Fibroblast of villous mesenchyme (primary cell): ENCODE measurements at places on chromosomes 4 and X. TPM values are rescaled to one million over a fixed set of nuclear protein-coding genes. Genes with fewer than 3 reads are reported as not detected.

- no peak for DNase-seq
Measured at GRCh38 chrX:110987292-110987691, 108.7 kb upstream of the PAK3 start.

DNA sequence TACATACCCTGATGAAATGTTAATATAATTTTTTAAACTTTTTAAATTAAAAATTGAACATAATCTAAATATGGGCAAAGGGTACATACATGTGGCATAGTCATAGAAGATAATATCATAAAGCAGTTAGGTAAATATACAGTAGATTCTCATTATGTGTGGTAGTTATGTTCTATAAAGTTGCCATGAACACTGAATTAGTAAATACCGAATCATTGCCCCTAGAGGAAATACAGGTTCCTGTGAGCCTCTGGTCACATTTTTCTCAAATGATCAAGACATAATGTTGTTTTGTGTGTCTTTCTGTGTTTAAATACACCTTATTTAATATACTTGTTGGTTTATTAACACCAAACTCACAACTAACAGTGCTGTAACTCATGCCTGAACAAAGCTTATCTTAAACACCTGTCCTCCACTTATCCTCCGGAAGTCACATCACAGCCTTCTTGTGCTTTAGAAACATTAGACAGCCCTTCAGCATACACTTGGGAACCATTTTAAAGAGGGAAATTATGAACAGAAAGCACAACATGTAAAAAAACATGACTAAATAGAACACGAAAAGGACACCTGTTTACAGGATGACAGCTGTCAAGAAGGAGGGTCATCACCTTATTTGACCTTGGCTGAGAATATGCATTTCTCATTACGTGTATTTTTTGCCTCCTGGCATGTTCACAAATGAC is 169.4 kb upstream of the NAP1L5 start:
- no peak for DNase-seq

DNA sequence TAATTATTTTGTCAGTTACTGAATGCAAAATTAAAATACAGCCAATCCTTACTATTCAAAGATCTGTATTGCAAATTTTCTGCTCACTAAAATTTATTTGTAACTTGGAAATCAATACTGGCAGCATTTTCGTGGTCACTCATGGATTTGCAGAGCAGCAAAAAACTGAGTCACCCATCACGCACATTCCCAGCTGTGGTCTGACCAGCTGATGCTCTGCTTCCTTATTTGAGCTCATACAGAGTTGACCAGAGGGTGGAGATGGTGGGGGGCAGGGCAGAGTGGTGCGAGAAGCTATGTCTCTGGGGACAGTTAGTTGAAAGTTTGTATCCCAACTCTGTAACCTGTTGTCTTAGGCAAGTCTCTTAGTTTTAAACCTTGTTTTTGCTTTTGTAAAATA is 214.8 kb downstream of the SPCS3 start:
- peak; percentile 74 for DNase-seq

DNA sequence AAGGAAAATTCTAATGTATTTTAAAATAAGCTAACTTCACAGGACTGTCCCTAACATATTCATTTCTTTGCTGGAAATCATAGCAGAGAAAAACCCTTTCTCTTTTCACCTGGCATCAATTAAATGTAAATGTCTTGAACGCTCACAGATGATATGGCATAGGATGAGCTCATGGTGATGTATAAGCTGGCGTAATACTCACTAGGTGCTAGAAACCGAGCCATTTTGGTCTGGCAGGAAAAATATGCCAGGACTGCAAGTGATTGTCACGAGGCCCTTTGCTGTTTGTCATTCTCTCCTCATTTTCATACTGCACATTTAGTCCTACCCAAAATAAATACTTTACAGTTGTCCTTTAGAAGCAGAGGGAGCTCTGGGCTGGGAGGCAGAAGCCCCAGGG is 222.7 kb upstream of the LNX1 start:
- no peak for DNase-seq

- DNase-seq, result peak; percentile 53
Measured at GRCh38 chrX:47143894-47144625, 442 bp downstream of the NDUFB11 start.

- no peak for DNase-seq
Measured at GRCh38 chrX:130395341-130395740, 6.4 kb upstream of the RBMX2 start.

- no peak for DNase-seq
Measured at GRCh38 chr4:147923854-147924253, 192.0 kb downstream of the ARHGAP10 start.

GRCh38 chrX:9164533-9165426 is 130.9 kb upstream of the FAM9B start:
- peak; percentile 51 for DNase-seq

- DNase-seq, result peak; percentile 45
Measured at GRCh38 chrX:40094900-40095582, 2.7 kb downstream of the BCOR start.

DNA sequence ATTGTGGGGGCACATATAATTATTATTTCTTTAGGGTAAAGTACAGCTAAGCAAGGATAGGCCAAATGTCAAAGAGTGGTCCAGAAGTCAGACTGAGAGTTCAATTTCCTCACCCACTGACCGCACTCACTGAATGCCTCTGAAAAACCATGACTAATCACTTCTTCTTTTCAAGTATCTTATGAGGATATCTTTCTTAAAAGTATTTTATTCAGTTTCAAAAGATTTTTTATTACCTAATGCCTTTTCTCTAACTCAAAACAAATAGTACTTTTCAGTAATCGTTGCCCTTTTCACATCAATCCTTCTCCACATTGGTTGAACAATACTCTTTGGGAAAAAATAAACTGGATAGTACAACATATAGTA is 61.7 kb upstream of the CAMK2D start:
- no peak for DNase-seq

DNA sequence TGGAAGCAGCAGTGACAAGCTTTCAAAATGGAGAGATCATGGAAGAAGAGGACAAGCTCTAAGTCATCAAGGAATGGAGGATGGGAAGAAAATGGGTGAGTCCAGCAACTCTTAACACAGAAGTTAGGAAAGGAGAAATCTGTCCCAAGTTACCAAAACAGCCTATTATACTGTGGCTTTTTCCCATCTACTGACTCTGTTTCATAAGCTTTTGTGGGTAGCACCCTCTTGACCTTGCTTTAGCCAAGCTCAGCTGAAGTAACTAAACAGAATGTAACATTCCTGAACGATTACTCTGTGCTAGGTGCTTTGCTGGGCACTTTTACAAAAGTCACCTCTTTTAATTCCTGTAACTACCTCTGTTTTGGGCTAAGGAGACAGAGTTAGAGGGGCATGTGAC is 54.9 kb downstream of the MAP7D2 start:
- peak; percentile 57 for DNase-seq

GRCh38 chrX:9133426-9133825 is 99.5 kb upstream of the FAM9B start:
- DNase-seq, result peak; percentile 40

GRCh38 chrX:12327836-12328235 is 189.6 kb downstream of the FRMPD4 start:
- no peak for DNase-seq

- DNase-seq, result no peak
Measured at GRCh38 chr4:112003231-112003907, 141.9 kb upstream of the FAM241A start.

- DNase-seq, result no peak
Measured at GRCh38 chr4:73615613-73616012, 4.6 kb downstream of the RASSF6 start.

GRCh38 chr4:81217779-81218178 is 2.8 kb upstream of the PRKG2 start:
- DNase-seq, result no peak

DNA sequence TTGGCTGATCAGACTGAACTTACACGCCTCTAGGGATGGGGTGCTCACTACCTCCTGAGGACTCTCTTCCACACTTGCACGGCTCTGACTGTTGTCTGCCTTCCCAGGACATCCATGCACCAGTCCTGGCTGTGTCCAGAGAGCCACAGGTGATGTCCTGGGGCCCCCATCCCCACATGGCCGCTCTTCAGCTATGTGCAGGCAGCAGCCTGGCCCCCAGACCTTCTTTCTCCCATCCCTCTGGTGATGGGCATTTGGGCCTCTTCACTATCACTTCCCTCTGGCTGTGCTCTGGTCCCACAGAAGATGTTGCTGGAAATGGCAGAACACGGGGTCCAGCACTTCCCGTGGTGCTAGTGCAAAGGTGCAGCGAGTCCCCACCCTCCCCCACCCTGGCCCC is 40.9 kb upstream of the HMX1 start:
- no peak for DNase-seq

DNA sequence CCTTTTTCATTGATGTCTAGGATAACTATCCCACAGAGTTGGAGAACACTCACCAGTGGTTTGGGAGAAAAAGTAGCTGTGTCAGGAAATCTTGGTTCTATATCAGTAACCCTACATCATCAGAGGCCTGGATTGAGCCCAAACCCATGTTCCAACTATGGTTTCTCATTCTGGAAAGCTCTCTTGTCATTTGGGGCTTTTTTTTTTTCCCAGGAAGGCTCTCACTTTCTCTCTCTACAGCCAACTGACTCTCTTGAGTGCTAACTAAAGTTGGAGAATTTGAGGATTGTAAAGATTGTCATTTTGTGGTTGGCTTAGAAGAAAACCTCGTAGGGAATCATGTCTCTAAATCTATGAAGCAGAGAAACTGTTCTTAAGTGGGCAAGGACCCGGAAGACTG is 228.2 kb upstream of the DIPK2B start:
- DNase-seq, result peak; percentile 3

- DNase-seq, result no peak
Measured at GRCh38 chr4:1170156-1170975, 2.0 kb downstream of the SPON2 start.

GRCh38 chr4:152605641-152606335 is 69.9 kb upstream of the FBXW7 start:
- DNase-seq, result peak; percentile 68

DNA sequence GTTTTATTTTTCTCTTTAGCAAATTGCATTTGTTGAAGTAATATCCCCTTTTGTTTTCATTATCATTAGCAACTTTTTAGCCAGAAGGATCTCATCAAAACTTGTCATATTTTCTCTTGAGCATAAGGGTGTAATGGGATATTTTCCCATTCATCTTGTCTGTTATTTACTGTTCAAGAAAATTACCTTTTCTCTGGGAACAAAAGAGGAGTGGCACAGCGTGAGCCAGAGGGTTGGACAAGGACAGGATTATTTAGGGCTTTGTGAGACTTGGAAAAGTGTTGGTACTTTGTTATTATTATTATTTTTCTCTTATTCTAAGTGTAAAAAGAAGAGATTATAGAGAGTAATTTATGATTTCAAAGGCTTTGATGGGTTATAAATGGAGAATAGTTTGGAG is 135.9 kb downstream of the PRKX start:
- DNase-seq, result peak; percentile 3

DNA sequence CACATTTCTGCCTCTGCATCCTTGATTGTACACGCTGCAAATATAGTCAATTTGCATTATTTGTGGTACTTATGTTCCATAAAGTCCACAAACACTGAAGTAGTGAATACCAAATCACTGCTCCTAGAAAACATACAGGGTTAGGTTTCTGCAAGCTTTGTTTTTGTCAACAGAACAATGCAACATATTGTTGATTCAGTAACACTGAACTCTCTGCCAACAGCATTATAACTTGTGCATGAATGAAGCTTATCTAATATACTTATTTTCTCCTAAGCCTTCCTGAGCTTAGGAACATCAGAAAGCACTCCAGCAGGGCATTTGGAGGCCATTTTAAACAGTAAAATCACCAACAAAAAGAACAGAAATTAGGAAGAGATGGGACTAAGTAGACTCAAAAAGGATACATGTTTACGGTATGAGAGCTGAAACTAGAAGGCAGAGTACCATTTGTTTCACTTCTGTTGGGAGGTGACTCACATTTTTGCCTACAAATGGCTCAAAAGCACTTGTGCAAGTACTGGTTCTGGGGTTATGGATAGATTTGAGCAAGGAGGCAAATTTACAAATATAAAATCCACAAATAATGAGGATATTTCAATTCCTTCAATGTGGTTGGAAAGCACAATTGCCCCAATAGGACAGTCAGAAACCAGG is 14.1 kb downstream of the COX18 start:
- DNase-seq, result peak; percentile 6

GRCh38 chr4:25320336-25320735 is 7.8 kb downstream of the ZCCHC4 start:
- DNase-seq, result no peak

DNA sequence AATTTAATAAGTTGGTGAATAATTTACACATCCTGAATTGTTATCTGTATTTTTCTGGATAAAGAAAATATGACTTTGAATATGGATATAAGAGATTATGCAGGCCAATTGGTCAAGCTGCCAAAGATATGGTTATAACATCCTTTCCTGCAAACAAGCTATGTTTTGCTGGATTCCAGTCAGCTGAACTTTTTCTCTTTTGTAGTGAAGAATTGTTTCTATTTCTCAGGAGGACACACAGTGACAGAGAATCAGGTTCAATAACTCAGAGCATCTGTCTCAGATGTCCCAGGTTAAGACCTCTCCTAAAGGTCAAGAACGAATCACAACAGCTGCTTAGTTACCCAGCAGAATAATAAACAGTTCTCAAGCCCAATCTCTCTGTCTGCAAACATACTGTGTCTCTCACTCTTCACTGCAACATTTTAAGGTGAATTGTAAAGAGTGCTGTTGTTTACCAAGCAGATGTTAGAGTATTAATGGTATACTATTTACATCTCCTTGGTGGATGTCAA is 189.5 kb upstream of the ANKRD50 start:
- no peak for DNase-seq

GRCh38 chrX:66408507-66408906 is 230.4 kb downstream of the EDA2R start:
- no peak for DNase-seq

DNA sequence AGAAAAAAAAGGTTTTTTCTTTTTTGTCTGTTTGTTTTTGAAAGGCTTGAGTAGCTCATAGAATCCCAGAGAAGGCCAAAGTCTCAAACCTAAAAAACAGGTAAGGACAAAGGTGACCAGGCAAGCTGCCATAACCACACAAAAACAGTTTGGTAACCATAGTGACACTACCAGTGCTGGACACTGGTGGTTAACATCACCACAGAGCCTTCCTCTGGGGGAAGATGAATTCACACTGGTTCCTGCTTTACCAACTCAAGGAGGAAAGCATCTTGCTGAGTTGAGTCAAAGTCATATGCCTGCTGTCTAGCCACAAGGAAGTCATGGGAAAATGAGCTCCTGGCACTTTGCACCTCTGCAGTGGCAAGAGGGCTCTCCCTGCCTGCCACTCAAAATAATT is 32.5 kb downstream of the IDS start:
- DNase-seq, result no peak

GRCh38 chrX:72142094-72142793 is 10.5 kb upstream of the RTL5 start:
- DNase-seq, result no peak

NAP1L3 gene
- total RNA-seq, result 5.5 and 9.1 TPM in 2 replicates

STK32B gene
- total RNA-seq, result 1.3 and 2.6 TPM in 2 replicates

CYLC1 gene
- total RNA-seq, result not detected in 2 replicates

CD99 gene
- total RNA-seq, result 268 and 386 TPM in 2 replicates

STIM2 gene
- total RNA-seq, result 18.7 and 21.6 TPM in 2 replicates

ZBTB33 gene
- total RNA-seq, result 12.9 and 20.3 TPM in 2 replicates

TMEM271 gene
- not detected in 2 replicates for total RNA-seq

MAGEB6 gene
- total RNA-seq, result not detected in 2 replicates

CRMP1 gene
- total RNA-seq, result under 0.01 TPM in 1 of 2 replicates, not detected in the other
